ENCODE measurements at places on chromosomes 7 and 10.
A peak's percentile ranks its signal among the peaks of the same experiment; 100 is the strongest.

DNA sequence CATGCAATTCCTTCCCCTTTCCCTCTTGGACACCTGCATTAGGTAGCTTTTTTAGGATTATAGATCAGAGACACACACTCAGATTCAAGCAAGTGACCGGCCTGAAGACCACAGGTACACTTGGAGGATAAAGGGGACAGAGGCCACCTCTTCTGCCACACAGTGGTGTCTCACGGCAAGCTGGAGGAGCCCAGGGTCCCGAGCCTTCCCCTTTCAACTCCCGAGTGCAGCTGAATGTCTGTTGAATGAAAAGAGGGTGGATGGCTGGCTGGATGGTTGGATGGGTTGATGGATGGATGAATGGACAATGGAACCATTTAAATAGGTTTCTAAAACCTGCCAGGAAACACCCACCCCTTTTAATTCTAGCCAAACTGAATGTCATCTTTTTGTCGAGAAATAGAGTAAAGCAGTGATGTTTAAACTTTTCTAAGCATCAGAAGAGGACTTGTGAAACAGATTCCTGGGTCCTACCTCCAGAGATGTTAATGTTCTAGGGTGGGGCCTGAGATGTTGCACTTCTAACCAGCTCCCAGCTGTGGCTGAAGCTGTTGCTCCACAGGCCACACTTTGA is 49.2 kb upstream of the ZMIZ1 start:
- DNase-seq: peak; percentile 8

- peak; percentile 7 for DNase-seq
These were observed 27.4 kb downstream of the UCMA start for GRCh38 chr10:13206546-13207443.

DNA sequence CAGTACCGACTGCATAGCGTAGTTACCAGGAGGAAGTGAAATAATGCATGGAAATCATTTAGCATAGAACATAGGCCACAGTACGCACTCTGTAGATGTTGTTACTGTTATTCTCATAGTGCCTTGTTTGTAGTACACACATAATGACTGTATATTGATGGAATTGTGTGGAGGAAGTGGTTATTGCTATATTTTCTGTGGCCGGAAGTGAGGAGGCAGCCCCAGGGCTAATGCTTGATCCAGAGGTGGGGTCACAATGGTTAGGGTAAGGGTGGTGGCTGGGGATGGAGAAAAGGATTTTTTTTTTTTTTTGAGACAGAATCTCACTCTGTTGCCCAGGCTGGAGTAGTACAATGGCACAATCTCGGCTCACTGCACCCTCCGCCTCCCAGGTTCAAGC is 4.5 kb upstream of the MGAM start:
- no peak for DNase-seq

- DNase-seq: no peak
These were observed 32.7 kb downstream of the PRKAG2 start for GRCh38 chr7:151844071-151844824.

GRCh38 chr7:80134536-80135308 is at the start of gene GNAI1:
Gene GNAI1 (plus strand): TSS chr7:80134831. CDS start chr7:80135161, 330 bp downstream.
- DNase-seq: peak; percentile 66

DNA sequence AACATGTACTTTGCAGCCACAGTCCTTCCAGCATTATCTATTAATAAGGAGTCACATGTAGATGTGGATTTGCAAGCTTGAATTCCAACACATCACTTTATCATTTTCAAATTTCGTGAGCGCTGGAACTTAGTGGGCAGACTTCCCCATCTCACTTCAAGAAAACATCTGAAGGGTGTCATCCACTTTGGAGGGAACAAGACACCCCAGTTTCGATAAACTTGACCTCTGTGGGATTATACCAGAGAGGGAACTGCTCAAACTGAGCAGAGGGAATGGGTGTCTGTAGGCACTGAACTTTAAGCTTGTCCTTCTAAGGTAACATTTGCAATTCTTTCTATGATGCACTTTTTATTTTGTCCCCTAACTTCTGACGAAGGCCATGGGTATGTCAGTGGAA is 27.5 kb downstream of the ADRB1 start:
- DNase-seq: no peak
